ENCODE measurements at places on chromosomes 1 and 21. TPM values are rescaled to one million over a fixed set of nuclear protein-coding genes. Genes with fewer than 3 reads are reported as not detected.

Gene SH2D1B
- total RNA-seq, result 0.62 TPM

Gene GJB3
- 0.50 TPM for total RNA-seq

Gene RNF223
- total RNA-seq, result 0.19 TPM

Gene PDC
- total RNA-seq, result 0.39 TPM

Gene CAMK2N1
- total RNA-seq, result 9.5 TPM

Gene FMO2
- total RNA-seq, result 3.4 TPM

Gene SPOCD1
- total RNA-seq, result 36.0 TPM

Gene UTS2
- total RNA-seq, result not detected

Gene GPR3
- 0.47 TPM for total RNA-seq

Gene PLA2G2C
- 0.31 TPM for total RNA-seq

Gene PCP4L1
- 0.79 TPM for total RNA-seq

Gene PCAT6
- total RNA-seq, result 29.4 TPM

Gene SLAMF1
- total RNA-seq, result 0.50 TPM

Gene EXOSC10
- 78.8 TPM for total RNA-seq

Gene RBBP5
- 19.1 TPM for total RNA-seq

Gene C4BPB
- 0.63 TPM for total RNA-seq

Gene OPTC
- total RNA-seq, result 0.55 TPM

Gene HPCAL4
- total RNA-seq, result 24.5 TPM

Data from testis (tissue), 5 donors.